RWPE1 (cell line): ENCODE measurements at places on chromosomes 7 and 10.

DNA sequence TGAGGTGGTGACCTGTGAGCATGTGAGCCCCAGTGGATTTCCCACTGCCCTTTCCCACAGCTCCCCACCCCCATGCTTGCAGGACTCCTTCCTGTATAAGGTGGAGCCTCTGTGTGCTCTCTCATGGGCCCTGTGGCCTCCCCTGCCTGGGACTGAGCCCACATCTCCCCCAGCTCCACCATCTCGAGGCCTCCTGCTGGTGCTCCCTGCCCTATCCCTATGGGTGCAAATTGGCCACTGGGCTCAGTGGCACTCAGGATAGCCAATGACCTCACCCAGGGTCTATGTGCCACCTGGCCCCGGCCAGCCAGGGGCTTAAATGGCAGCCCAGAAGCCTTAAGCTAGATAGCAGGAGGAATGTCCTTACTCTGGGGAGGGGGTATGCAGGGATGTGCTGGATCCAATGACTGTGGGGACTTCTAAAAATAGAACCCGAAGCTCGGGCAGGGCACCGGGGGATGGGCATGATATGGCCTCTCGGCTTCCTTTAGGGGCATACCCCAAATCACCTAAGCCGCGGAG lies 2.0 kb downstream of the LDB3 start:
- no peak for DNase-seq

GRCh38 chr7:48458701-48459524 lies 287.7 kb downstream of the ABCA13 start:
- peak; percentile 6 for DNase-seq

GRCh38 chr10:1604246-1604645 lies 133.1 kb downstream of the ADARB2 start:
- no peak for DNase-seq

DNA sequence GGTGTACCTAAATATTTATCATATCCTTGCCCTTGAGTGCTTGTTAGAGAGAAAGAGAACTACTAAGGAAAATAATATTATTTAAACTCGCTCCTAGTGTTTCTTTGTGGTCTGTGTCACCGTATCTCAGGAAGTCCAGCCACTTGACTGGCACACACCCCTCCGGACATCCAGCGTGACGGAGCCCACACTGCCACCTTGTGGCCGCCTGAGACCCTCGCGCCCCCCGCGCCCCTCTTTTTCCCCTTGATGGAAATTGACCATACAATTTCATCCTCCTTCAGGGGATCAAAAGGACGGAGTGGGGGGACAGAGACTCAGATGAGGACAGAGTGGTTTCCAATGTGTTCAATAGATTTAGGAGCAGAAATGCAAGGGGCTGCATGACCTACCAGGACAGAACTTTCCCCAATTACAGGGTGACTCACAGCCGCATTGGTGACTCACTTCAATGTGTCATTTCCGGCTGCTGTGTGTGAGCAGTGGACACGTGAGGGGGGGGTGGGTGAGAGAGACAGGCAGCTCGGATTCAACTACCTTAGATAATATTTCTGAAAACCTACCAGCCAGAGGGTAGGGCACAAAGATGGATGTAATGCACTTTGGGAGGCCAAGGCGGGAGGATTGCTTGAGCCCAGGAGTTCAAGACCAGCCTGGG lies 11.4 kb downstream of the SERPINE1 start:
- DNase-seq: peak; percentile 92

DNA sequence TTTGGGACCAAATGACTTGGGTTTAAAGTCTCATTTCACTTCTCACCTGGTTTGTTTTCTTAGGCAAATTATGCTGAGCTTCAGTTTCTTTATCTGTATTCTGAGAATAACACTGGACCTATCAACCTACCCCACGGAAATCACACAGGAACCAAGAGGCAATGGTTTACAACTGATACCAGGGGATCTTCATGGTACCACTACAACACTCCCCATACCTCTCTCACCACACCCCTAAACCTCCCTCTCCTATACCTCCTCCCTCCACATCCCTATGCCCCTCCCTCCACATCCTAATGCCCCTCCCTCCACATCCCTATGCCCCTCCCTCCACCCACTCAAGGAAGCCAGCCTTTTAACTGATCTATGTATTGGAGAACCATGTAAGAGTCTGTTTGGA lies 9.9 kb downstream of the FAM204A start:
- DNase-seq: peak; percentile 8

DNA sequence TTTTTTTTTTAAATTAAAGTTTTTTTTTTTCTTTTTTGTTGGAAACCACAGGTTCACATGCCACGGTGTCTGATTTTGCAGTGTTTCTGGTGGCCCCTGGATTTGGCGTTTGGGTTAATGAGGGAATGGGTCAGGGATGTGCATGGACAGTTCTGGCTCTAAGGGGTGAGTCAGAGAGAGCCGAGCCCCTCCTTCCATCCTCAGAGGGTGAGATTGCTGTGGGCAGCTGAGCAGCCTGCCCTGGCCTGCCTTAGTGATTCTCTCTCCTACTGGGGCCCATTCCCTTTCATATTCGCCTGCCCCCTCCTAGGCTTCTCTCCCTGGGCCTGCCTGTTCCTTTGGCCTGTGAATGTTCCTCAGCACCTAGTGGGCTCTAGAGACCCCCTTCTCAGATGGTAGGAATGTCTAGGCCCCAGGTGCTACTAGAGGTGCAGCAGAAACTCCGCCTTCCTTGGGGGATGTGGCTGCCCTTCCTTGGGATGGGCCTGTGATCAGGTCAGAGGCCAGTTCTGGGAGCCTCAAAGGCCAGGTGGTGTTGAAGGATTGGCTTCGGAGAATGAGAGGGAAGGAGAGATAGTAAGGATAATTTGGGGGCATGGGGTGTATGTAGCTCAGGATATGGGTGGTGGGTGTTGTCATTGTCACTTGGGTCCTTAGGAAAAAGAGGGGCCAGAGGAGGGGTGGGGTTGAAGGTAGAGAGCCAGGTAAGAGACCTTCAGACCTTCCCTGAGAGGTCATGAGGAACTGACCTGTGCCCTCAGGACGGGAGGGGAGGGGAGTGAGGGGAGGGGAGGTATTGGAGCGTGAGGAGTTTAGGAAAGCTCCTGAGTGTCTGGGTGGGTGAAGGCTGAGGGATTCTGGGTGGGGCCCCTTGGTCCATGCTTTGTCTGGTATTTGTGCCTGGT lies 19.8 kb downstream of the TSPAN14 start:
- peak; percentile 83 for DNase-seq

DNA sequence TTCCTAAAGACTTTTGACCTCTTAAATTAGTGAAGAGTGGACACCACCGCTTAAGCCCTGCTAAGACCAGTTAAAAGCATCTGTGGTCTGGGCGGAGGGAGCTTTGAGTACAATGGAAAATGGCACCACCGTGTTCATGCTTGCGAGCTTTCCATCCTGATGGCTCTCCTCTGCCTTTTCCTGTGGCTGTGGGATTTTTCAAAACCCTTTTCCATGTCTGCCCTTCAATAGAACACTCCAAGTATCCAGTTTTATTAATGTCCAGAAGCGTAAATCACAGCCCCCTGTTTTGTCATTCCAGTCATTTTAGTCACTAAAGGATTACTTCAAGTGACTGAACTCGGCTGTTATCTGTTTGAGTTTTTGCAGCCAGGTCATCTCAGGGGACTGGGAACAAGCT lies 181.8 kb downstream of the MGMT start:
- no peak for DNase-seq

GRCh38 chr7:140640727-140641523 lies at the start of gene DENND2A:
DENND2A (minus strand) TSS chr7:140640813; CDS start chr7:140602397, 38,416 bp downstream.
- DNase-seq: no peak

DNA sequence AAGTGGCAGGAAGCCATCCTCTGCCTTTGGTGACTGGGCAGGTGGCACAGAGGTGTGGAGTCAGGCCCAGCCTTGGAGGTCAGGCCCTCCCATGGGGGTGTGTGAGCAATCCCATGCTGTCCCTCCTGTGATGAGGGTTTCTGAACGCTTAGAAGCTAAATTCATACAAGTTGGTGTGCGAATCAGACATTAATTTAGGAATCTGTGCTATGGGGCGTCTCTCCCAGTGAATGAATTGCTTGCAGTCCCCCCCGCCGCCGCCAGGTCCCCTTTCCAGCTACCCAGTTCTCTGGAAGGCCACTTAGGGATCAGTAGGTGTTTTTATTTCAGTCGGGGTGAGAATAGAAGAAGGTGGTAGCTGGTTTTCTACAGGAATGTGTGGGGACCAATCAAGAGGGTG lies 37.5 kb downstream of the LRRC18 start:
- DNase-seq: no peak

GRCh38 chr10:110387983-110388686 lies 83.4 kb upstream of the SMNDC1 start:
- DNase-seq: no peak

- no peak for DNase-seq
These were observed 107.2 kb upstream of the MKI67 start for GRCh38 chr10:128233422-128233821.

GRCh38 chr10:47286116-47286505 lies 13.9 kb upstream of the GDF10 start:
- no peak for DNase-seq

DNA sequence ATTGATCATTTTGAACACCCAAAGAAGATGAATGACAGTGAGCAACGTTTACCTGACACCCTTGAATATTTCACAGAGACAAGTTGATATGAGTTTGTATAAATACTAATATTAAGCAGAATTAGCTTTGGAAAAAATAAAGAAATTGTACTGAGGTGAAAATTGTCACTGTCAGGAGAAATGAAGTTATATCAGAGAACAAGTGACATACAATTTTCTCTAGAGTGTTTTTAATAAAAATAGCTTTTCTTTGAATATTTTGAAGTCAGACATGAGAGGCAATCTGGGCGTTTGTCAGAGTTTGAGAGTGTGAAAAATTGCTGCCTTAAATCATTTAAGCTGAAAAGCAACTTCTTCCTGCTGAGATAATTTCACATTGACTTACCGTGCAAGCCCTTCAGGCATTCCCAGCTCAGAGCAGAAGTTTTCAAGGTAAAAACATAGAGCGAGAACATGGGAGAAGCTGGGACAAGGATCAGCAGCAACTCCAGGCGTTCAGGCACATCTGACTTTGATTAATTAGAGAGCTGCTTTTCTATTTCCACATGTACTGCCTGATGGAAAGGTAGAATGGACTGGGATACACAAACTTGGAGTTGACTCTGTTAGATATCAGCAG lies 535.9 kb downstream of the TFEC start:
- DNase-seq: no peak

- no peak for DNase-seq
These were observed 4.3 kb downstream of the DDC start for GRCh38 chr7:50560865-50561351.

DNA sequence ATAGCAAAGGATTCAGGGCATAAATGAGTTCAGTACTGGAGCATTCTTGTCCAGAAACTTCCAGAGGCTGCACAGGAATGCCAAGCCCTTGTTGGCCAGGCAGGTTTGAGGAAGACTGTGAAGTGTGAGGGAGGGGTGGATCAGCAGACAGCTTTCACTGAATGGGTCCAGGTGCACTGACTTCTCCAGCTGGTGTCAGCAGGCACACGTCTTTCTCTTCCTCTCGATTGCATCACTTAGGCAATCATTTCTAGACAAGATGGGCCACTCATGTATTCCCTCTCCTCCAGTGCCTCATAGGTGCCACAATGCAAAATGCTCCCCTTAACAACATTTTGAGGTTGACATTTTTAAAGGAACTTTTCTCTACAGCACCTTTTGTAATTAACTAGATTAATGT lies 15.6 kb upstream of the PLEKHS1 start:
- peak; percentile 16 for DNase-seq

- no peak for DNase-seq
These were observed 1.0 kb downstream of the SRGN start for GRCh38 chr10:69088801-69089501.

GRCh38 chr10:29849886-29850285 lies 209.5 kb downstream of the JCAD start:
- DNase-seq: no peak

GRCh38 chr10:61821153-61821552 lies 80.3 kb upstream of the ARID5B start:
- DNase-seq: no peak

DNA sequence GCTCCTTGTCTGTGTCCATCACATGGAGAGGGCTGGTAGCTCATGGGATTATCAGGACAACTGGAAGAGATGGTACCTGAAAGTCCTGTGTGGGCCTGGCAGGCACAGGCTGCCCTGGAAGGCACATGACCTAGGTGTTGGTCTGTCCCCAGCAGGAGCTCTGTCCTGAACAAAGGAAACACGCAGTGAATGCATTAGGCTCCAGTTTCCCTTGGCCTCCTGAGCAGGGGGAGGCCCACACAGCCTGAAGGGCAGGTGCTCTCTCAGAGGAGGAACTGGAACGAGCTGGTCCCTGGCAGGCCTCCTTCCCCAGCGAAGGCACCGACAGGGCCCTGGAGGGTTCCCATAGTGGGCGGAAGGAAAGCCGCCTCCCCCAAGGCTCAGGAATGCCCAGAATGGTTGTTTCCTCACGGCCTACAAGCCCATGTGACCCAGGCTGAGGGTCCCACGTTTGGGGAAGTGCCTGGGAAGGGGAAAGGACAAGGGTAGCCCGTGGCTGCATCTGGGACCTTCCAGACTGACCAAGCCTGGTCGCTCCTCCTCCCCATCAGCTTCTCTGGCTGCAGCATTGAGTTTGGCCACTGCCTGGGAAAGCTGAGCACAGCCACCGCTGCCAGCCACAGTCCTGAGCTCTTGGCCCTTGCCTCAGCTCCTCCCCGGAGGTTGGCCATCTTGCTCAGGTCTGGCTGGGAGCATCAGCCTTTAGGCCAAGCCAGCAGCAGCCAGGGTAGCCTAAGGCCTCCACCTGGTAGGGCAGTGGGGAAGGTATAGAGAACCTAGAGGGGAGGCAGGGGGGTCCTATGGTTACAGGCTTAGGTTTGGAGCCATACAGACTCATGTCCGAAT lies 21.8 kb downstream of the CXCL12 start:
- DNase-seq: no peak

DNA sequence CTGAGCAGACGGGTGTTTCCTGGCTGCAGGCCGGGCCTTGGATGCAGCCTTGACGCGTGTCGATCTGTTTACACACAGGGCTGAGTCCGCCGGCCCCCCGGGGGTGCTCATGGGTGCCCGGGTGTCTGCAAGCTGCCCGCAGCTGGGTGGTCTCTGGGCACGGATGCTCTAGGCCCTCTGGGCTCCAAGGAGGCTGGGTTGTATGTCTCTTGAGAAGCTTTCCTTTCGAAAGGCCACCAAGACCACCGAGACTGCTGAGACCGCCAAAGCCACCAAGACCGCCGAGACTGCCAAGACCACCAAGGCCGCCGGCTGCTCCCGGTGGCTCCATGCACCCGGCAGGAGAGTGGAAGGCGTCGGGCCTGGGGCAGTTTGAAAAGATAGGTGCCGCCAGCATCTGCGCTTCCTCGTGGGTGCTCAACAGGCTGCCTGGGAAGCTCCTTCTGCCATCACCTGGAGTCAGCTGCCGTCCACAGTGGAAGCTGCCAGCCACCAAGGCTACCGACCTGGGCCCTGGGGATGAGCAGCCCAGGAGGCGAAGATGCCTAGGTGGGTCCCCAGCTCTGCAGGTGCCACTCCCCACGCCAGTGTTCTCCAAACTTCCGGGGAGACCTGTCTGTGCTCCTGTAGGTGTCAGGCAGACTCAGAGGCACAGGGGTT lies 121.1 kb downstream of the INPP5A start:
- no peak for DNase-seq

DNA sequence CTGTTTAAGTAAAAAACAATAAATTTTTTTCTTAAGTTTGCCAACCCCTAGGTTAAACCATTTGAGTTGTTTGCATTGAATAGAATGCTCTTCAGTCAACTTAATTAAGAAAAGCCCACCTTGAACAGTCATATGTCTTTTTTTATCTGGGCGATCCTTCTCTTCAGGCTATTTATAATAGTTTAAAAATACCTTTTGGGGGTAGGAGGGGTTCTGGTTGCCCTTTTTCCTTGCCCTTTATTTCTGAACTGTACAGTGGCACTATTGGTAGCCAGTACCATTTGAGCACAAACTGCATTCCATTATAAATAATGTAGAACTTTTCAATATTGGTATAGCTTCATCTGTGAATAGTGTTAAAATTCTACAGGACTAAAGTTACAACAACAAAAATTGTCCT lies 13.1 kb downstream of the CALU start:
- no peak for DNase-seq
